Right cardiac atrium (tissue), 5 donors: ENCODE measurements at places on chromosomes 2 and 18.

- no peak for DNase-seq
Measured at GRCh38 chr18:45379903-45380302, 235.4 kb upstream of the SLC14A2 start.

GRCh38 chr2:228767196-228767595 is 503.9 kb downstream of the PID1 start:
- DNase-seq, result no peak

- no peak for DNase-seq
Measured at GRCh38 chr2:59851836-59852475, 701.5 kb downstream of the BCL11A start.

DNA sequence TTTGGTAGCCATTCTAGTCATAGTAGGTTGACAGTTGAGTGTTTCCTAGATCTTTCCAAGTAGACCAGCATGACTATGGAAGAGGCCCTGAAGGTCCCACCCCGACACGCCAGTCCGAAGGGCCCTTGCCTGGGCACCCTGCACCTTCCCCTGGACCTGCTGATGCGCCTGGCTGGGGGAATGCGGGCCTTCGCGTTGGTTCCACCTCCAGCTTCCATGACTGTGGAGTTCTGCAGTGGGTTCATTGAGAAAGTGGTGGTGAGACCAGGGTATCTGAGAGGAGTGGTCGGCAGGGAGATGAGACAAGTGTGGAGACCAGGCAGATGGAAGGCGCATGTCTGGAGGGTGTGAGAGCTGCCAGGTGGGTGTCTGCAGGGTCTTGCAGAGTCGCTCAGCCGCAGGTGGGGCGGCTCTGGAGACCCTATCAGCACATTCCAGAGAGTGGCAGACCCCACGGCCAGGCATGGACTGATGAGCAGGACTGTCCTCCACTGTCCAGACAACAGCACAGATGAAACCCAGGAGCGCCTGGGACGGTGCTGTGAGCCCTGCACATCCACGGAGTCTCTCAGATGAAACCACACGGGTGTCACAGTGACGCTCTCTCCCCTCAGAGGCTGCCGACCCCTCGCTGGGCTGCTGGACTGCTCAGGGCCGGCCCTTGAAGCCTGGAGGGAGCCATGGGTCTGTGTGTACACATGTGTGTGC is 182.5 kb upstream of the HDAC4 start:
- peak; percentile 36 for DNase-seq

DNA sequence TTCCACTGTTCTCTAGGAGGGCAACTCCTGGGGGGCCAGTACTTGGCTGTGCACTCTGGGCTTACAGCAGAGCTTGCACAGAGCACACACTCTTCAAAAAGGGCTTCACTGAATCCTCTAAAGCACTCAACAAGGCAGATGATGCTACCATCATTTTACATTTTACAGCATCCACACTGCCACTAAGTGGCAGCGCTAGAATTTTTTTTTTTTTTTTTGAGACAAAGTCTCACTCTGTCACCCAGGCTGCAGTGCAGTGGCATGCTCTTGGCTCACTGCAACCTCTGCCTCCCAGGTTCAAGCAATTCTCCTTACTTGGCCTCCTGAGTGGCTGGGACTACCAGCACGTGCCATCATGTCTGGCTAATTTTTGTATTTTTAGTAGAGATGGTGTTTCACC is 8.6 kb downstream of the AMMECR1L start:
- DNase-seq, result no peak

DNA sequence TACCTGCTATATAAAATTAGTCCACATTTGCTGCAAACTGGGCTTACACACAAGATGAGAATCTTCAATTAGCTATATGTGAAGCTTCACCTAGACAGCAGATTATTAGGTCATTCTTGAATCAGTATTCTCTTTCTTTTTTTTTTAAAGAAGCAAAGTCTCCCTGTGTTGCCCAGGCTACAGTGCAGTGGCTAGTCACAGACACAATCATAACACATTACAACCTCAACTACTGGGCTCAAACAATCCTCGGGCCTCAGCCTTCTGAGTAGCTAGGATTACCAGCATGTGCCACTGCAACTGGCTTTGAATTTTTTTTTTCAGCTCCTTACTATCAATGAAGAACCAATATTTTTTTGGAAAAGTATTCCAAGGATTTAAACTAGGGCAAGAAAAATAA is 30.5 kb downstream of the OLA1 start:
- DNase-seq, result no peak

DNA sequence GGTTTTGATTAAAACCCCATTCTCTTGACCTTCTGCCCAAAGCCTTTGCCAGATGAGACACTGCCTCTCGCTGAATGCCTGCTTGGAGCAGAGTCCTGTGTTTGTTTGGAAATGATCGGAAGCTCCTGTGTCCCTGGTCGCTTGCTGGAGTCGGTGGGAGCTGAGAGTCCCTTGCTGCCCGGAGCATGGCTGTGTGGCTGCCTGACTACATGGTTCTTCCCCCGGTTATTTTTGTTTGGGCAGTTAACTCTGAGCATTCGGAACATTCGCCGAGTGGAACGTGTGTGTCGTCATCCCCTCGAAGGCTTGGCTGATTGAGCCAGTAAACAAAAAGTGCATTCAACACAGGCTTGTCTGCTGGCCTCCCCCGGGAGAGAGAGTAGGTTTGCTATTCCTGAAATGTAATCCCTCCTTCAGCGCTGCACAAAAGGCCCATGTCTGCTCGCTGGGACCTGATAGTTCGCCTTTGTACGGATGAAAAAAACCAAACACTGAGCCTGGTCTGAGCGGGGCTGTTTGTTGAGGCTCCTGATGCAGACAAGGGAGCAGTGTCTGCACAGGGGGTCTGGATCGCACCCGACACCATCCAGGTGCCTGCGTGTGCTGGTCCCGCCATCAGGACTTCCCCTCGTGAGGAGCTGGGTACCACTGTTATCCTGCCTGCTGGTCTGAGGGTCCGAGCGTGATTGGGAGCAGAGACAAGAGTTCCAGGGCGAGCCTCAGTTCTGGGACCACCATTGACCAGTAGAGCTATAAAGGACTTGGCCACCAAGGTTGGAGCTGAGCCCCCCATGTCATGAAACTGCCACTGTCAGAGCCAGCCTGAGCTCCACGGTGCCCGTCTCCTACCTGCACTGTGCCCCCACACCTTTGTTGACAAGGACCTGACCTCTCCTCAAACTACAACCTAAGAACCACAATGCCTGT is 83.8 kb downstream of the AGAP1 start:
- DNase-seq, result peak; percentile 61

- no peak for DNase-seq
Measured at GRCh38 chr2:137007938-137008337, 242.6 kb downstream of the THSD7B start.

DNA sequence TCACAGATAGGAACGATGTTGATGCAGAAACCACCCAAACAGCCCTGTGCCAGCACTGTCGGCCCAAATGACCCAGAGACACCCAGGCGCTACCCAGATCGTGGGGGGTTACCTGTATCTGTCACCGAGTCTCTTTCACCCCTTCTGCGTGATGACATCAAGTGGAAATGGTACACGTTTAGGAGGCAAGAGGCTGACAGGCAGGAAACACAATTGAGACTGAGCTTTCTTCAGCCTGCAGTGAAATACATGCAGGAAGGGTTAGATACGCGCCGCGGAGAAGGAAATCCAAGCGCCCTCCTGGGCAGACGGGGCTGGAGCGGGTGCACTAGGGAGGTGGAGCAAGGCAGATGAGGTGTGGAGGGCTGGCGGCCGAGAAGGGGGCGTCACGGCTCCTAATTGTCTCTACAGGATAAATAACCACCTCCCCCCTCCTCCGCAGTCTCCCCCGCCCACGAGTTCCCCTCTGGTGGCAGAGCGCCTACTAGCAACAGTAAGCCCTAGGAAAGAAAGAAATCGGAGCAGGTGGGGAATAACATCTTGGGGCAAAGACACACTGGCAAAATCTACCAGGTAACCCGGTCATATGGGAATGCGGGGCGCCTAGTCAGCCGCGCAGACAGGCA is at the start of gene RNF152:
Gene RNF152 (minus strand): TSS at position 325 of the 626 bp plus-strand sequence. CDS start 76,544 bp downstream, outside the sequence.
- DNase-seq, result peak; percentile 32

- no peak for DNase-seq
Measured at GRCh38 chr2:39497082-39497801, 60.2 kb upstream of the MAP4K3 start.

DNA sequence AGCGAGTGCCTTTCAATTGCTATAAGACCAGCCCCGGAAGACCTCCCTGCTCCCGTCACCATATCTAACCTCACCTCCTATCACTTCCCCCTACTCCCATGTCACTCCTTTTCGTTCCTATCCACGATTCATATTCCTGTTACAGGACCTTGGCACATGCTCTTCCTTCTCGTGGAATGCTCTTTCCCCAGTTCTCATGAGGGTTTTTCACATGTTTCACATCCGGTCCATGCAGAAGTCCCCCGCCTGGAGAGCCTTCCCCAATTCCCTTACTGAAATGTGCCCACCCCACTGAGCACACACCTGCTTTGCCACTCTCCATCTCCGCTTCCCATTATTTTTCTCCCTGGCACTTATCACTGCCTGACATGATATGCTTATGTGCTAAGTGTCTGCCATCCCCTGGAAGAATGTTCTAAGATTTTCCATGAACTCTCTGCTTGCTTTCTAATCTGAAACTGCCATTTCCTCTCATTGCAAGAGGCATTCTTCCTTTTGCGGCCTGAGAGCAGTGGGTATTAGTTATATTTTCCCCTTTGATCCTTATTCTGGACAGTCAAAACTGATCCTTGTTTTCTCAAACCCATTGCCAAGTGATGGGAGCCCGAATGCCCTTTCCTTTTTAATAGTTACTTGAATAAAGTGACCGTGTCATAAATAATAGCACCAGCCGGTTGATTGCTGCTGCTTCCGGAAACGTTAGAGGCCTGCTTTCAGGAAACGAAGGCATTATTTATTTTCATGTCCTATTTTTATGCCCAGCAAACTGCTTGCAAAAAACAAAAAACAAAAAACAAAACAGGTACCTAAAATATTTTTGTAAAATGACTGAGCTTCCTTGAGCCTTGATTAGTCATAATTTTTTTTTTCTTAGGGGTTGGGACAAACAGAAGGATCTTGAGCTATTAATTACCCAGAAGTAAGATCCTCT is 127.9 kb downstream of the ZNF532 start:
- no peak for DNase-seq

DNA sequence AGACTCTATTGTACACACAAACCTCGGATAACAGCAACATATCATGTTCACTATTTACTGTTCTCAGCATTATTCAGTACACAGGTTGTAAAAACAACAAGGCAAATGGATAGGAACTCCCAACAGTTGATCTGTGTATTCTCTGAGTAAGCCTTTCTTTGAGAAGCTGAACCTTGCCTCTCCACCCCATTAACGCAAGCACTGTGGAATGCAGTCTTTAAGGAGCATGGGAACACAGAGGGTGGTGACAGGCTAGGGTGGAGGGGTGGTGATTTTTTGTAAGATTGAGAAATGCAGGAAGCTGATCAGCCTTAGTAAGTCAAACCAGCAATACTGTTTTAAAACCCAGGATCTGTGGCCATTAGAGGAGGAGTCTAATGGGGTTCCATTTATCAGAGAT is 19.6 kb upstream of the SERPINB11 start:
- DNase-seq, result no peak

- DNase-seq, result no peak
Measured at GRCh38 chr2:201574766-201575165, 68.5 kb downstream of the TMEM237 start.

DNA sequence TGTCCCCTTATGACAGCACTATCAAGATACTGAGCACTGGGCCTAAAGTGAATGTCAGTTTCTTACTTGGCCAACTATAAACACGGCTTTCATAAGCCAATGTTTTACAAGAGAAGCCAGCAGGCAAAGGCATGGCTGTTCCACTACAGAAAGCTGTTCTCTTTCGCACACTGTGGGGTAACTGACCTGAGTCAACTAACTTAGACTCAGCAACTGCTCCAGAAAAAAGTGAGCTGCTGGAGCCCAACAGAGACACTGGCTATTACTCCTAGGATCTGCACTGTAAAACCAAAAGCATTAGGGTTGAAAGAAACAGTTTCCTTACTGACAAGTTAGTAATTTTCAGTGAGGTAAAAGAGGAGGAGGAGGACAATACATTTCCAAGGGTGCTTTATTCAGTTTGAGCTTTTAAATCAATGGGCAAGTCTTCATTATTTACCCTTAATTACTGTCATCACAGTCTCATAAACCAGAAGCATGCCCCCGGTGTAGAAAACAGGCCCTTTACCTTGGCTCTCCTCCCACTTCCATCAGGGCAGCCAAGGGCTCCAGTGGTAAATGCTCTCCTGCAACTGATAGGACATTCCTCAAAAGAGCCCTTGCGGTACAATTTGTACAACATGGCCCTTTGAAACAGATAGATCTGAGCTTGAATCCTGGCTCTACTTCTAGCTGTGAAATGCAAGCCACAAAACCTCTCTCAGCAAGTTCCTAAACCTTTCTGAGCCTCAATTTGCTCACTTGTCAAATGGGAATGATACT is 275.7 kb downstream of the PDE11A start:
- no peak for DNase-seq

DNA sequence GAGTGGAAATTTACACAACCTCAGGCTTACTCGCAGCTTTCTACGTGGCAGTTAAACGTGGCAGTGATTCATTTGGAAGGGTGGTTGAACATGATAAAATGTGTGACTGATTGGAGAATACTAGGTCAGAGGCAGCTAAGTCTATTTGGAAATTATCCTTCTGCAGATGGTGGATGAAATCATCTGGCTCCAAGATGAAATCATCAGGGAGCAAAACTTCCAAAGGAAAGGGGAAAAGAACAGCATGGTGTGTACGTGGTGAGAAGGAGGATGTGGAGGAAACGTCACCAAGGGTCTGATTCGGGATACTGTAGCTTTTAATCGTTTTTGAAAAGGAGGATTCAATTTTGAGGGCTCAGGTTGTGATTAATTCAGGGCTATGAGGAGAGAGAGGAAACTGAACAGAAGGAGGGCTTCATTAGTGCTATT is 47.9 kb downstream of the COL3A1 start:
- no peak for DNase-seq

DNA sequence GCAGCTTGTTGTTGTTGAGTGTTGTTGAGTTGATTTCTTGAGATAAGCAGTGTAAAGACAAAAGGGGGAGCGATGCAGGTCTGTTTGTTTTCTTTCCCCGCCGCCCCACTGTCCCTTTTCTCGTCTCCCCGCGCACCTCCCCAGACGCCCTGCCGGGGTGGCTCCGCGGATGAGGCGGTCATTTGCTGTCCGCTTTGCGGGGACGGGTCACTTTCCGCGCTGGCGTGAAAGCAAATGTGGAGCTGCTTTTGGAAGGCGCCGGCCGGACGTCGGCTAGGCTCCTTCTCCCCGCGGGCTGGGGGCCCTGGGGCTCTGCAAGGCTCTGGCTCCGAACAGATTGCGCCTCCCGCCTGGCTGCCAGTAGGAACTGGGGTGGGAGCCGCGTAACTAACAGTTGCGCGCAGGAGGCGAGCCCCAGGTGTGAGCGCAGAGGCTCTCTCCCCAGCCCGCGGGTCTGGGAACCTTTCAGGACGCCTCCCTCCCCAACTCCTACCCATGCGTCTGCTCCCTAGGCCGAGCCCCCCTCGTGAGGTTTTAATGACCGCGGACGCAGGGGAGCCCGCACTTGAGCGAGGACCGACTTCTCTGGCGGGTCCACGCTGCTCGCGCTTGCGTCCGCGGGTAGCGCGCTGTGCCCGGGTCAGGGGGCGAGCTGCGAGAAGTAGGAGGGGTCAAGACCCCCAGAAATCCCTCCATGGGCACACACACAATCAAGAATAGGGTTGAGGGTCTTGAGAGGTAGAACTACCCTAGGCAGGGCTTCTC is 146.6 kb downstream of the MEIS1 start:
- DNase-seq, result peak; percentile 11

- DNase-seq, result no peak
Measured at GRCh38 chr2:240644171-240644651, 18.9 kb downstream of the GPR35 start.
